Dermis microvascular lymphatic vessel endothelial cell (primary cell): ENCODE measurements at places on chromosomes 5 and 9.

DNA sequence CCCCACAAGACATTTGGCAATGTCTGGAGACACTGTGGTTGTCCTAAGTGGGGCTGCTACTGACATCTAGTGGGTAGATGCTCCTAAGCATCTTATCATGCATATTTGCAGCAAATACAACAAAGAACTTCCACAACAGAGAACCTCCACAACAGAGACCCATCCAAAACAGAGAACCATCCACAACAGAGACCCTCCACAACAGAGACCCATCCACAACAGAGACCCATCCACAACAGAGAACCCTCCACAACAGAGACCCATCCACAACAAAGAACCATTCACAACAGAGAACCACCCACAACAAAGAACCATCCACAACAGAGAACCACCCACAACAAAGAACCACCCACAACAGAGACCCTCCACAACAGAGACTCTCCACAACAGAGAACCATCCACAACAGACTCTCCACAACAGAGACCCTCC is 32.8 kb downstream of the ARPC5L start:
- peak; percentile 63 for DNase-seq

- DNase-seq: no peak
These were observed 63.1 kb downstream of the GNAQ start for GRCh38 chr9:77968506-77968905.

- no peak for DNase-seq
These were observed 17.9 kb upstream of the SPIN1 start for GRCh38 chr9:88370346-88370745.

DNA sequence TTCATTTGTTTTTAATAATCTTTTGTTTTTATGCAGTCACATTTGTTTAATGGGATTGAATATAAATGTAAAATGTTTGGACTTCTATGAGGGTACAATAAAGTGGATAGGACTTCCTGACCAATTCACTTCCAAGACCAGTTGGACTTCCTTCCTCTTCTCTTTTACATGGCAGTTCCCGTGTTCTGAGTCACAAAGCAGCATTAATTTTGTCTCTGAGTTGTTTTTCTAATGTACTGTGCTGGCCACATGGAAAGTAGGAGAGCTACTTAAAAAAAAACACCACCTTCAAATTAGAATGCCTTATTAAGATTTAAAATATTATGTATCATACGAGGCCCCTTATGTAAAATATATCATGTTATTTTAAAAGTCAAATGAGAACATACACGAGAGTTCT is 87.3 kb downstream of the CCDC171 start:
- no peak for DNase-seq

GRCh38 chr9:31604531-31604930 is 779.9 kb upstream of the ACO1 start:
- DNase-seq: no peak

GRCh38 chr5:144028058-144028457 is 142.4 kb downstream of the YIPF5 start:
- no peak for DNase-seq

GRCh38 chr9:33924978-33925797 is 108.2 kb downstream of the UBE2R2 start:
- DNase-seq: peak; percentile 36

GRCh38 chr5:172492097-172492840 is 37.9 kb upstream of the SH3PXD2B start:
- DNase-seq: no peak

DNA sequence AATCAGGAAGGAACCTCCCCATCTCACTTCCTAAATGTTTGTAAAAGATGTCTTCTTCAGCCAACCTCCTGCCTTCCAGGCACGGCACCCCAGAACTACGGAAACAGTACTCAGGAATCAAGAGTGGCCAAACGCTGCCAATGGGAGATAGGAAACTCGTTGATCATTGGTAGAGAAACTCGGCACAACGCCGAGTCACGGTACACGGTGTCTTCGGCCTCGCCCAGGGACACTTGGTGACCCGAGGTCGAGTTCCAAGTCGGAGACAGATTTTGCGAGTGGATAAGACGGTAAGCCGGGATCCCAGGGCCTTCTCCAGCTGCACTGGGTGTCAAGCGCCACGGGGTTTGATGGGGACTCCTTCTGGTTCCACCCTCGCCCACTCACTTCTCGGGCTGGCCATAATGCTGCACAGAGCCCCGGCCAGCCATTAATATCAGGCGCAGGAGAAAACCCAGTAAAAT is 343 bp downstream of the KIAA0825 start:
- no peak for DNase-seq

DNA sequence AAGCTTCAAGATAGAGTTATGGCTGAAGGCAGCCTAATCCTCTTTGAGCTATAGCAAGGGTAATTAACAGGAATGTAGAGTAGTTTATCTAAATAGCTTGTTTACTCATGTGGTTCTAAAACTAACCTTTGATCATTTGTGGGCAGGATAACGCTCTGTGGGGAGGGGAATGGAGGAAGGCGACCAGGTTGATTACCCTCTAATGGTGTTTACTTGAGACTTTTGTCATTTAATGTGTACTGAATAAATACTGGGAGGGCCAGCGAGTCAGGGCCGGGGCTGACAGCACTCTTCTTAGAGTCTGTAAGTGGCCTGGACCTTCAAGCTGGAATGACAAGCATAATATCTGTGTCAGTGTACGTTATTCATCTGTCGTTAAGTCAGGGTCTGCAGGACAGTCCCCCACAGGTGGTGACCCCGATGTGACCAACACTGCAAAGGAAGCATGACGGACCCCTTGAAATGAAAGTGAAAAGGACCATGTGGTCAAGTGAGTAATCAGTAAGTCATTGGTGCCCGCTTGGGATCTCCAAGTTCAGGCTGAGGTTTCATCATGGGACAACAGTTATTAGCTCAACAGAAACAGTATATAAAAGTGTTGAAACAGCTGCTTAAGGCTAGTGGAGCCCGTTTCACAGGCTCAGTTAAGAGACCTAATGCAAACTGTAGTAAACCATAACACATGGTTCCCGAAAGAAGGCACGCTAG is 162.6 kb downstream of the CPLANE1 start:
- no peak for DNase-seq

GRCh38 chr9:83144492-83144891 is 81.5 kb upstream of the RASEF start:
- DNase-seq: no peak

GRCh38 chr5:107812570-107813141 is 141.9 kb upstream of the EFNA5 start:
- no peak for DNase-seq

- DNase-seq: no peak
These were observed 14.9 kb downstream of the ZNF474 start for GRCh38 chr5:122144236-122144635.

DNA sequence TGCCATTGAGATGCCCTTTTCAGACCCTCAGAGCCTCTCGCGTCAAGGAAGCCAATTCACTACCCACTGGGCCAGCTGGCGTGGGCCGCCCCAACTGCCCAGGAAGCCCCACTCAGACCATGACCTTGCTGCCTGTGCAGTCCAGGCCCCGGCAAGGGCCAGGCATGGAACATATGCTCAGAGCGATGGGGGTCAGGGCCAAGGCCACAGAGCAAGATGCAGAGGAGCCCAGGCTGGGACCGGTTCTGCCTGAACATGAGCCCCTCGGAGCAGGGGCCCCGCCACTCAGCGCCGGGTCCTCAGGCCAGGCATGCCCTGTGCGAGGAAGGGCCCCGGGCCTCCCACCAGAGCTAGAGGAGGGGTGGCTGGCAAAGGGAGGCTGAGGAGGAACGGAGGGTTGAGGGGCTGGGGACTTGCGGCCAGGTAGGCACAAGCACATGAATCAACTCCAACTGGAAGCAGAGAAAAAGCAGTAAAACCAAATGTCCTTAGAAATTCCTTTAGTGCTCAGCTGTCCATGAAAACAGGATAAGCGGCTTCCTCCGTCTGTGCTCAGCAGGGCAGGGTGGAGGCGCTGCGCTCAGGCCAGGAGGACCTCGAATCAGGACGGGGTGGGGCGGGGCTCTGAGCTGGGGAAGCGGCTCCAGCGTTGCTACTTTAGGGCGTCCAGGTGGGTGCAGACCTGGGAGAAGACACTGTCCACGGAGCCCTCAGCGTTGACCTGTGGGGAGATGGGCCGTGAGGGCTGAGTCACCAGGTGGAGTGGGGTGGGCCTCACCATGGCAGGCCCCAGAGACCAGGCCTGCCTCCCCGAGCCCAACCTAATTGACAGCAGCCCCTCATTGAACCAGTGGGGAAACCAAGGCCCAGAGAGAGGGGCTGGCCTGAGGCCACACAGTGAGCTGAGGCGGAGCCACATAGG is 9.9 kb downstream of the AK1 start:
- no peak for DNase-seq

DNA sequence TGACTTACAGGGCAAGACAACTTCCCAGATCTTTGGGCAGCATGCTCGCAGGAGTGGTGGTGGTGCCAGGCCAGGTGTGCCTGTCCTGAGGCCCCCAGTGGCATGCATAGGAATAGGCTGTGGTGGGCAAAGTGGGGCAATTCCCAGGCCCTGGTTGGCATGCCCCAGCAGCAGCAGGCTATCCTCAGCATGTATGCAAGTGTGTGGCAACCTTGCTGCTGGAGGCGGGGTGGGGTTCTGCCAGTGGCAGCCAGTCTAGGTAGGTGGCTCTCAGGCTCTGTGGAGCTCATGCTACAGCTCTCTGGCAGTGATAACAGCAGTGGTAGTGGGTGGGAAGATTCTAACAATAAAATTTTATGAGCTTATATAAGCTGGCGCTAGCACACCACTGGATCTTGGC is 27.7 kb upstream of the C6 start:
- DNase-seq: no peak

DNA sequence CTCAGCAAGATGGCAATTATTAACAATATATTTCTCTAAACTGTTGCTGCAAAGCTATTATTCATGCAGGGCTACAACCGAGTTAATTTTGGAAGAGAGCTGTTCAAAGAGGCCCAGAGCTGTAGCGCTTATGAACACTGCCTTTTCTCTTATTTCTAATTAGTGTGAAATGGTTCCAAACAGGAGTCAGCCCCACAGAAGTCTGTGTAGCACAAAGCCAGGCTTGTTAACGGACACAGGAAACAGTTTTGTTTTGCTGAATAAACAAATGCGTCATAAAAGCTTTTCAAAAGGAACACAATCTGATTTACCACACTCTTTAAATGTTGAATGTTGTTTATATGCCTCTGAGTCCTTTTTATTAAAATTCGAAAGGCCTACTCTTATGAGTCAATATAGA is 396.5 kb downstream of the ANXA1 start:
- no peak for DNase-seq

DNA sequence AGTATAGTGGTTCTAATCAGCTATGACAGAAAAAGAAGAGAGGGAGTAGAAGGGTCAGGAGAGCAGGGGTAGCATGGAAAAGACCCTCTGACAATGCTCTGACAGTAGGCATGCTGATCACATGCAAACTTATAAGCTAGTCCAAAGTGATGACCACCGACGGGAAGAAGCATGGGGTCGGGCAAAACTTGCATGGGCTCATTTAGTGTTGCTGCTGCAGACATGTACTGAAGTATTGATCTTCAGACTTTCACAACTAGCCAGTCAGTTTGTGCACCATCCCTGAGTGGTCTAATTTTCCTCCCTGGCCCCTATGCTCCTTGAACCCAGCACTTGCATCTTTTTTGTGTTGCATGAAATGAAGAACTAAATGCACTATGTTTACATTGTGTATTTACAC is 225.4 kb downstream of the SYK start:
- DNase-seq: no peak

DNA sequence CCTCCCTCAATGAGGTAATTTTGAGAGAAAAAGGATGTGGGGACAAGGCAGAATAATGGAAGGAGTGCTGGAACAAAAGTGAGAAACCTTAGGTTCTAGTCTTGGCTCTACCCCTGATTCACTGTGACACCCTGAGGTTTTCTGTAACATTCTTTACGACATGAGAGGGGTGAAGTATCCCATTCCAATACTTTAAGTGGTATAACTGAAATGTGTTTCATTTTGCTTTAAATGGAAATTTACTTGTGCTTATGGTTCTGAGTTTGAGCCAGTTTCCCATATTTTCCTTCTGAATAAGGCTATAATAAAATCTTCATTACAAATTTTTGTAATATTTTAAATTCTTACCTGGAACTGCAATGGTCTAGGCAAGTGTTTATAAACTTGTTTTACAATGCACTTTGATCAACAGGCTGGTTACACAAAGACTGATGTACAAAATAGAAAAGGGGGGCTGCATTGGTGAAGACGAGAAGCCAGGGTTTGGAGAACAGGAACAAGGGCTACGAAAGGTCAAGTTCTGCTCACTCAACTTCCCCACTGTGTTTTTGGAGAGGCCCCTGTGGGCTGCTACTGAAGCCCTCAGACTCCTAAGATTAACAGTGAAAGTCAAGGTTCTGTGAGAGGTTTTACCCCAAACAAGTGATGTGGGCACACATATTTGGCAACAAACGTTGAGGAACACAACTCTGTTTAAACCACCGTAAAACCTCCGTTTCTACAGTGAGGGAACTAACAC is 171.9 kb upstream of the ELL2 start:
- DNase-seq: no peak

GRCh38 chr5:26674846-26675245 is 363.5 kb downstream of the CDH9 start:
- DNase-seq: no peak

- DNase-seq: no peak
These were observed 457.5 kb downstream of the KIF4B start for GRCh38 chr5:155471027-155471426.

DNA sequence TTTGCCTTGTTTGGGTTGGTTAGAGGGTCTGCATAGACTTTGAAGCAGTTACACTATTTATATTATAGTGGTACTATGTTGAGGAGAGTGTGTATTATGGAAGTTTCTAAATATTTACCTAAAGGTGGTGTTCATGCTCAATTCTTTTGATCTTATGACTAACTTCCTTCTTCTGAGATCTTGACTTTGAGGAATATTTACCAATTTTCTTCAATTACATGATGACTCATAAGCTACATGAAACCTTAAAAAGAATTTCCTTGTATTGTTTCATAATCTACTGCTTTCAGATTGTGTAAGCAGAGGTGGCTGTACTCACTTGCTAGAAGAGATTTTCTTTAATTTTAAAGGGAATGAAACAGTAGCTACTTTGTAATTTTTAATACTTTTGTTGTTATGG is 276.1 kb downstream of the TAF11L14 start:
- DNase-seq: no peak

GRCh38 chr5:142216931-142217330 is 107.9 kb downstream of the SPRY4 start:
- no peak for DNase-seq

GRCh38 chr5:103562453-103563157 is at the start of gene NUDT12:
NUDT12 (minus strand) TSS chr5:103562789; CDS start chr5:103560248, 2,541 bp downstream.
- DNase-seq: peak; percentile 43
